ENCODE measurements at places on chromosomes 12 and 14.

DNA sequence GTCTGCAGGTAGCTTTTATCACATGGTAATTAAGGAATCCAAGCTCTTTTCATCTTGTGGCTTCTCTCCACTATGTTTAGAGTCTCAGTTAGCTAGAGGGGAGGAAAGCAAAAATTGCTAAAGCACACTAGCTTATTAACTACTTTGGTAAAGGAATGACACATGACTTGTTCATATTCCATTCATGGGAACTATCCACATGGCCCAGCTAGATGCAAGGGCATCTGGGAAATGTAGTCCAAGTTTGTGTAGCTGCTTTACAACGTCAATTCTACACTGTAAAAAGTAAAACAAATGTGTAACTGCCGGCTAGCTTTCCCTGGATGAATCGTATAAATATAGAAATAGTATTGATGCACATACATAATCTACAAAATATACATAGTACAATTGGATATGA is 244.5 kb upstream of the LRFN5 start:
- DNase-seq: no peak

DNA sequence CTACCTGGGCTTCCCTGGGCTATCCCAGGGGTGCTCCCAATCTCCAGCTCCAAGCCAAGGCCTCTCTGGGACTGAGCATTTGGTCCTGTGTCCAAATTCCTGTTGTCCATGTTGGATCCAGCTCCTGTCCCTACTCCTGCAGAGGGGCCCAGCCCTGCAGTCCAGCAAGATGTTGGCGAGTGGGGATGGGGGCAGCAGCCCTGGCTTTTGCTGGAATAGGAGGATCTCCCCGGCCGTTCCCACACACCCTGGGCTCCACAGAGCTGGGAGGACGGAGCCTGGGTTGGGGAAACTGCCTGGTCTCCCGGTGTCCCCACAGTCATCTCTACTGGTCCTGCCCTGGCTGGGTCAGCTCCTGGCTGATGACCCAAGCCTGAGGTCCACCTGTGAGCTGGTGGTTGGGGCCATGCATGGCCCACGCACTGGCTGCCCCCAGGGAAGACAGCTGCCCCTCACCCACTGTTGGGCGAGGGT is 219.6 kb upstream of the C14orf180 start:
- no peak for DNase-seq

GRCh38 chr12:30320561-30320960 is 375.1 kb downstream of the IPO8 start:
- DNase-seq: no peak

GRCh38 chr12:64072916-64073575 is 149.1 kb downstream of the KICS2 start:
- no peak for DNase-seq

DNA sequence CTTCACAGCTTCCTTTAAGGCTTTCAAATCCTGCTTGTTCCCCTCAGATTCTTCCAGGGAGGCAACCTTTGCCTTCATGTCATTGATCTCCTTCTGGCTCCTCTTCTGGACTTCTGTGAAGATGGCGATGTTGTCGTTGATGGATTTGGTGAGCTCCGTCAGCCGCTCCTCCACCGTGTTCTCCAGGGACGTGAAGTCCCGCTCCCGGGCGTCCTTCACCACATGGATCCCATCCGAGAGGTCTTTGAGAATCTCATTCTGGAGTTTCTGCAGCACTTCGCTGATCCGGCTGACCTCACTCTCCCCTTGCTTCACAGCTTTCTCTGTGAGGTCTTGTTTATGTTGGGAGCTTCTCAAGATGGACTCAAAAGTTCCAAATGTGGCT is 7.9 kb downstream of the CKAP4 start:
- DNase-seq: no peak
